ENCODE measurements at places on chromosomes 2 and 18.

GRCh38 chr18:70411307-70411706 lies 122.5 kb downstream of the SOCS6 start:
- no peak for DNase-seq

DNA sequence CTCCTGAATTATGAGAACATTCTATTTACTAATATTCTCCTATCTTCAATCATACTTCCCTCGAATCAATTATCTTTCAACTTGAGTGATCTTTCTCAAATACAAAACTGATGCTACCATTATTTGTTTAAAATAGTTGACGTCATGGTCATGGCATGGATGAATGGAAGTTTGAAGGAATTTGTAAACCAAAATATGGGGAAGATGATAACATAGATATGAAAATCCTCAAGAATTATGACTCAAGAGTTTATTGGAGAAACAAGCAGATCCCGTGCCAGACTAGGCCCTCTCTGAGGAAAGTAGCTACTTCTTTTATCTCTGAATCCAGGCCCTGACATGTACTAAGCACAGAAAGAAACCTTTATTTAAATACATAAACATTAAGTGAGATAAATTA lies 270.4 kb upstream of the MC4R start:
- DNase-seq: no peak

DNA sequence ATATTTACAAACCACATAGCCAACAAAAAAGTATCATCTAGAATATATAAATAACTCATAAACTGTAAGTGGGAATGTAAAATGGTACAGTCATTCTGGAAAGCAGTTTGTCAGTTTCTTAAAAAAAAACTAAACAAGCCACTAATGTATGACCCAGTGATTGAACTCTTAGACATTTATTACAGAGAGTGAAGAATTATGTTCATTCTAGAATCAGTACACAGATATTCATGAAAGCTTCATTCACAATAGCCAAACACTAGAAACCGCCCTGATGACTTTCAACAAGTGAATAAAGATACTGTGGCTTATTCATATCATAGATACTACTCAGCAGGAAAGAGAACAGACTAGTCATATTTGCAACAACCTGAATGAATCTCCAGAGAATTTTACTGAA lies 1541.5 kb downstream of the LRP1B start:
- DNase-seq: no peak

DNA sequence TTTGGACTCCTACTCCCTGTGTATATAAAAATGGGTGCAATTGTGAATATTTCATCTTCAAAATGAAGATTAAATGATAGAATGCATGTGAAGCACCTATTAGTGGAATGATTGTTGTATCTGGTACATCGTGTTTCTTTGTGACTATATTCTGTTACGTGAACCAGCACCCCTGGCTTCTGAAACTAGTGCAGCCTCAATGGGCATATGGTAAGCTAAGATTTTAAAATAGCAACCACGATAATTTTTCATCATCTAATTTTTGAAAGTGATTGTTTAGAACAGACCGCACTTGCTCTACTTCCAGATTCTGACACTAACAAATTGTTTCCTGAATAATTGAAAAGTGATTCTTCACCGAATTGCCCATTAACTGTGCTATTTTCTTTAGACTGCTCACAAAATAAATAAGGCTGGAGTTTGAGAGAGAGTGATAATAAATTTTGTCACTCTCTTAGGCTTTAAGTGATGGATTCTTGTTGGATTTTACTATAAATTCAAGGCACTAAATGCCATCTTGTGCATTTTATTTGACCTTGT lies 806.1 kb upstream of the LRATD1 start:
- no peak for DNase-seq

- no peak for DNase-seq
These were observed 191.5 kb downstream of the SLC8A1 start for GRCh38 chr2:40260437-40260836.

GRCh38 chr2:100334929-100335328 lies 12.6 kb upstream of the LONRF2 start:
- DNase-seq: no peak

Data from hematopoietic multipotent progenitor cell treated with erythropoietin and hydrocortisone succinate and interleukin-3 and kit ligand, for 8 days (in vitro differentiated cells).